CD4-positive, alpha-beta T cell treated with Interleukin-1 beta for 1 hour (primary cell): ENCODE measurements at places on chromosomes 1 and 21.
A peak's percentile ranks its signal among the peaks of the same experiment; 100 is the strongest.

DNA sequence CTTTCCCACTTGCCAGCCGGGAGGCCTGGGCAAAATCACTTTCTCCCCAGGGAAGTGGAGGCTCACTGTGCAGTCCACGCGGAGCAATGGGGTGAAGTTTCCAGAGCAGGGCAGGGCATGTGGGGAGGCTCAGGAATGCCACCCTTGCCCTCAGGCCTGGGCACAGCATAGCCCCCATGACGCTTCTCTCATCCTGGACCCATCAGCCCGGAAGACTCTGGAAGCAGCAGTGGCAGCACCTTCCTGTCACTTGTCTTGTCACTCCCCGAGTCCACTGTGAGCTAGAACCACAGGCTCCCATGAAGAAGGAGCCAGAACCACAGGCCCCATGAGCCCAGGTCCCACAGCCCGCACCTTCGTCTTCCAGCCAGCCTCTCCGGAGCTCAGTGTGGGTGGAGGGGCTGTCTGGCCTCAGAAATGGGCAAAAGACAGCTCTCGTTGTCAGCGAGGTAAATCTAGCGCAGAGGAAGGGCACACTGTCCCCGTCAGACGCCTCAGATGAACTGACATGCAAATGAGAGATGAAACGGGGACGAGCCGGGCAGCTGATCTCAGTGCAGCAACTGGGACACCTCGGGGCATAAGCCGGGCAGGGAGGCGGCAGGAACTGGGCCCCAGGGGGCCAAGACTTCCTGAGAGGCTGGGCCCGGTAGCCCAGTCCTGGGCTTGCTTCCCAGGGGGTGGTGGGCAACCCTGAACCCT lies 6.1 kb downstream of the PDE9A start:
- DNase-seq: no peak

GRCh38 chr21:33374450-33375096 lies 28.6 kb upstream of the IFNGR2 start:
- DNase-seq: peak; percentile 70

DNA sequence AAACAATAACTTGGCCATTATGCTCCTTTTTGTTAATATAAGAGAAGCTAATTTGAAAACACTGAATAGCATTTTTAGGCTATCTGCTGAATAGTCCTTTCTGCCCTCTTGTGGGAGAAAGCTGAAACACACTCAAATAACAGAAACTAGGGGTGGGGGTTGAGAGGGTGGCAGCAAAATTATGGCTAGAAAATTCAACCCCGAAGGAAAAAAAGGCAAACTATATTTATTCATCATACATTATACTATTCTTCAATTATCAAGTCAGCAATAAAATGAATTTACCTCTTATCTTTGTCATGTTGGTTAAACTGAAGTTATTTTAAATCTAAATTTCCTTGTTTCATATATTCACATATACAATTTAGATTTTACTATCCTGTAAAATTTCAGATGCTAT lies 255.9 kb downstream of the FAF1 start:
- DNase-seq: peak; percentile 30

GRCh38 chr21:36079010-36079649 lies 9.3 kb downstream of the CBR1 start:
- DNase-seq: peak; percentile 29

- DNase-seq: no peak
Measured at GRCh38 chr1:167707942-167708341, 13.8 kb upstream of the MPZL1 start.

DNA sequence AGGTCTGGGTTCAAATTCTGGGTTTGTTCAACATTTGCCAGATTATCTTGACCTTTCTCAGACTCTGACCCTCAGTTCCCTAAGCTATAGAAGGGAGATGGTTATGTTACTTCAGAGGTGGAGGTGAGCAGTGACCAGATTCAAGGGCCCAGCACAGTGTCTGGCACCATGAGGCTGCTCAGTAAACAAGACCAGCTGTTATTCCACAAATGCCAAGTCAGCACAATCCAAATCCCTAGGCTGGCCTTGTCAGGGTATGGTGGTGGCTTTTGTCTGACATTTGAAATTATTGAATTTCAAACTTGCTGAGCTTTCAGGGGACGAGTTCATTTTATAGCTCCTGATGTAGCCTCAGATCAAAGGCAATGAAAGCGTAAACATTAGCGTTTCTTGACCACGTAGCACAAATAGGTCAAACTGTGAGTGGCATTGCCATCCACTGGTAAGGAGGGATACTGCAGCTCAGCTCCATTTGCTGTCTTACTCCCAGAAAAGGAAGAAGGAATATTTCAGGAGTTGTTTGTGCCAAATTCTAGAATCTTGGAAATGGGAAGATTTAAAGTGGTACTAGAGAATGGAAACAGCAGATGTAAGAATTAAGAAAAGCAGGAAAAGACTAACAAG lies 94.3 kb upstream of the EDN2 start:
- no peak for DNase-seq

DNA sequence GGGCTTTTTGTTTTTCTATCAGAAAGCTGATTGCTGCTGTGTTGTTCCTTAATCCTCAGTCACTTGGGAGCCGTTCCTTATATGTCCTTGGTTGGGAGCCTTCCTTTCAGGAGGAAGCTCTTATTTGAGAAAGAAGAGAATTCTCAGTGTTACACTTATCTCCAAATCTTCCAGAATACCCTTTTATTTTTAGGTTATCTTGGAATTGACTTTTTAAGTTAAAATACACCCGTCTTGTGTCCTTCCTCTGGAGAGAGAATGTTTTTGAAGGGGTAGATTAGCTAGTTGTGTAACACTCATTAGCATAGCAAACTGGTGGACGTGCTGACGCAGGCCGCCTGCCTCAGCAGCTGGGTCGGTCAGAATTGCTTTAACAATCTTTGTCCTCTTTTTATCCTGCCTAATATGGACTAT lies 42.1 kb downstream of the LRRC8B start:
- no peak for DNase-seq

GRCh38 chr1:62436039-62436465 lies 797 bp upstream of the USP1 start:
- DNase-seq: peak; percentile 99

- DNase-seq: no peak
Measured at GRCh38 chr1:219071209-219071608, 102.5 kb upstream of the LYPLAL1 start.

GRCh38 chr1:26536521-26536920 lies 7.0 kb downstream of the RPS6KA1 start:
- no peak for DNase-seq

- DNase-seq: no peak
Measured at GRCh38 chr1:111515291-111516004, 12.0 kb upstream of the ADORA3 start.

DNA sequence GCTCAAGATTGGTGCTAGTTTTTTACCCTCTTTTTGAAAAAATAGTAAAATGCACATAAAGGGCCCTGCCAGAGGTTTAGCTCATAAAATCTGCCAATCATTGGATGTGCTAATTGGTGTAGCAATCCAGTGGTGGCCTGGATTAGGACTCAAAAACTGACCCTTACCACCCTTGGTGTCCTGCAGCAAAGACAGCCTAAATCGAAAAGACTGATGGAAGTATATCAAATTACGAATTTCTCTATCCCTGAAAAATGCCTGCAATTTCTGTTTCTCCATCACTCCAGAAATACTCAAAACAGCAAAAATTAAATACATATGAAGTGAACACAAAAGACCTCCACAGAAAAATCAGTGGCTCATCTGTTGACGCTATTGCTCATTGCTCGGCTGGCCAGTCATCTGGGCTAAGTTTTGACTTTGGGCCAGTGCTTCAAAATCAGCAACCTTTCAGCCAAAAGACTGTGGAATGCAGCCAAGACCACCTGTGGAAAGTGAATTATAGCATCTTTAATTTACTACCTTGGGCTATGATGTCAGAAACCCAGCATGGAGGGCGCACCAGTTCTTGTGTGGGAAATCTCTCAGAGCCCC lies 30.0 kb downstream of the WLS start:
- no peak for DNase-seq

- no peak for DNase-seq
Measured at GRCh38 chr1:94335447-94335846, 82.7 kb upstream of the ABCD3 start.

DNA sequence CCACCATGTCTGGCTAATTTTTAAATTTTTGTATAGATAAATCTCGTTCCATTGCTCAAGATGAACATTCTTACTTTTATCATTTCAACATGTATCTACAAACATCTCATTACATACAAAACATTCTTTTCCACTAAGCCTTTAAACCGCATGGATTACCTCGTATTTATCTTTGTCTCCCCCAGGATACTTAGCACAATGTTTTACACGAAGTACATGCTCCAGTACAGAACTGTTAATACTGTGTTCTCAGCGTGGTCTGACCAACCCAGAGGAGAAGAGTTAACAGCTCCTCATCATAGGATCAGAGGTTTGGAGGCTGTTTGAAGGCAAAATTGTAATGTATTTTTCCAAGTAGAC lies 7.4 kb downstream of the PIK3C2B start:
- no peak for DNase-seq

- no peak for DNase-seq
Measured at GRCh38 chr21:27589781-27590180, 622.9 kb upstream of the ADAMTS5 start.

DNA sequence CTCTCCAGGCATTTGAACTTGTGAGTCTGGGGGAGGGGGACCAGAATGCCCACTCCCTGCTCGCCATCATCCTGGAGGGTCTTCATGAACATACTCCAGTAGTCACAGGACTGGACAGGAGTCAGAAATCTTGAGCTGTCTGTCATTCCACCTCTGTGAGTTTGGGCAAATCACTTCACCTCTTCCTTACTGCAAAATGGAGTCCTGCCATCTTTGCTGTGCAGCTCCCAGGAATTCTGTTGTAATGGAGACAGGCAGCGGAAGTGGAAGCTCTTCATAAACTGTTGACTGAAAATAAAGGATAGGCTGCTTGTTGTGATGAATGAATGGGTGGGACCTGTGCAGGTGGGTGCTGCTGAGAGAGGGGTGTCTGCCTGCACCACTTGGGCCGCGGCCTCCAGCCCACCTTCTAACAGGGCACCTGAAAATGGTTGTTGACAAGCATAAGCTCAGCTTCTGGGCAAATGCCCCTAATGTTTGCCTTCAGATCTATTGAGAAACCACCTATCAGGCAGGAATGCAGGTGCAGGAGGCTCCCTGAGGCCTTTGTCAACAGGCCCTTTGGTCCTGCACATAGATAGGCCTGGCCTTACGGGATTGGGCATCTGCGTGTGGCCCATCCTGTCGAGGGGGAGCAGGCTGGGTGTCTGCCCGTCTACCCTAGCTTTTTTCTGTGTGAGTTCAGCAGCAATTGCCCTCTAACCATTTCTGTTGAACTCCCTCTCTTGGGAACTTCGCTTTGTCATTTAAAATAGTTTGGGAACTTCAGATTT lies 321.0 kb downstream of the RPS6KC1 start:
- no peak for DNase-seq

DNA sequence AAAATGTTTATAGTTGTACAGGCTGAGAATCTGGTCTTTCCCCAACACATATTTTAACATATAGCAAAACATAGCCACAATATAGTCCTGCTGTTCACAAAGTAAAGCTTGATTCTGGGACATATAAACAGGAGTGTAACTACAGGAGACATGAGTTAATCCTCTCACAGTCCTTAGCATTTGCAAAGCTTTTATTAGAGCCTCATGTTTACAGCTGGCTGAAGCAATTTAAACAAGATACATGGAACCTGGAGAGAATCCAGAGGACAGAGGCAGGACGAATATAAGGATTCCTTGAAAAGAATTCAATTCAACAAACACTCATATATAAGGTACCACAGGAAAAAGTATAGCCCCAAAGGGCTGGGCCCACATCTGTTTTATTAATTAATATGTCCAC lies 163.4 kb downstream of the ADGRL4 start:
- DNase-seq: no peak

DNA sequence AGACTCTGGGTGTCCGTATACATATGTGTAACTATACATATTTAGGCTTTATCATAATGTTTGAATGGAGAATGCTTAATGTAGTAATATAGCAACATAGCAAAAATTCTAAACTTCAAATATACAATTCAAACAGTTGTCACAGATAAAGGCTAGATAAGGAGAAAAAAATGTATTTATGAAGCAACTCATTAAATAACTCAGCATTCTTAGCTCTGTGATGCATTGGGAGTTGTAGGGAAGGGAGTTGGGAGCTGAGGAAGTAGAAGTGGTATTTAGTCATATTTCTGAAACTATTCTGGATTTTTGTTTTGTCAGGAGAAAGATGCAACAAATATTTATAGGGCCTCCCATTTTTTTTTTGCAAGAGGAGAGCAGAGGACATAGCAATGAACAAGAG lies 197.8 kb downstream of the PBX1 start:
- DNase-seq: no peak

- DNase-seq: peak; percentile 75
Measured at GRCh38 chr1:24535021-24535424, 20.9 kb upstream of the NCMAP start.
